ENCODE measurements at places on chromosomes 11 and 22. TPM values are rescaled to one million over a fixed set of nuclear protein-coding genes. Genes with fewer than 3 reads are reported as not detected.

GRCh38 chr22:25749420-25750169 lies 7.6 kb downstream of the MYO18B start:
- peak; percentile 76 for DNase-seq

DNA sequence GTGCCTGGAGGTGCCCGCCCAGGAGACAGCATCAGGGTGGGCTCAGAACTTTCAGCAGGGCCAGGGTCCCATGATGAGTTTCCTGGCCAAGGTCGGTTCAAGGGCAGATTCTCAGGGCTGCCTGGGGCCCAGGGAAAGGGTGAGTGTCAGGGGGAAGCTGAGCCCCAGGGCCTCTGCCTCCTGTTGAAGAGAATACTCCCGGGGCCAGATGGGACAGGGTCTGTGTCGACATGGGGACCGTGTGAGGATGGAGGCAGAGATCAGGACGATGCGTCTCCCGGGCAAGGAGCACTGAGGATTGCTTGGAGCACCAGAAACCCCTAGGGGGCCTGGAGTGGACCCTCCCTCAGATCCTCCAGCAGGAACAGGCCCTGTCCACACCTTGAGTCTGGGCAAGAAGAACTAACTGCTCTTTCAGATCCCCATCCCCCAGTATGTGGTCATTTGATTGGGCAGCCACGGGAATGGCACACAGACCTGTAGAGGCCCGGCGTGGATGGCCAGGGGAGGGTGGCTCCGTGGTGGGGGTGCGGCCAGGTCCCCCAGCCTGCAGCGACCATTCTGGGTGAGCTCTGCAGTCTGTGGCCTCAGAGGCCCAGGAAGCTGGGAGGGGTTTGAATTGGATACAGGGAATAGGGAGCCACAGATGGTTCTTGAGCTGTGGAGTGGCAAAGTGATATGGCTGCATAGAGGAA lies 1078.7 kb downstream of the BRD1 start:
- DNase-seq = no peak

DNA sequence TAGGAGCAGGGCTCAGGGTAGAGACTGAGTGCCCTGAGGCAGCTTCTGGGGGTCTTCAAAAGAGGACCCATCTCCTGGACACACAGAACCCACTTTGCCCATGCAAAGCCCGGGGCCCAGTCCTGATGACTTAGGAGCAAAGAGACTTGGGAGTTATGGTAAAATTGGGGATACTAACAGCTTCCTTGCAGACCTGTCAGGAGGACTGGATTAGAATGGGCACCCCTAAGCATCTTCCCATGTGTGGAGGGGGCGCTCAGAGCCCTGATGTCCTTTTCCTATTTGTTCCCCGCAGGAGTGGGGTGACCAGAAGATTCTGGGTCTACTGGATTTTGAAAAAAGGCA lies 100.0 kb downstream of the WNT7B start:
- DNase-seq = no peak

- no peak for DNase-seq
Measured at GRCh38 chr22:37406441-37407235, 20.6 kb downstream of the ELFN2 start.

DNA sequence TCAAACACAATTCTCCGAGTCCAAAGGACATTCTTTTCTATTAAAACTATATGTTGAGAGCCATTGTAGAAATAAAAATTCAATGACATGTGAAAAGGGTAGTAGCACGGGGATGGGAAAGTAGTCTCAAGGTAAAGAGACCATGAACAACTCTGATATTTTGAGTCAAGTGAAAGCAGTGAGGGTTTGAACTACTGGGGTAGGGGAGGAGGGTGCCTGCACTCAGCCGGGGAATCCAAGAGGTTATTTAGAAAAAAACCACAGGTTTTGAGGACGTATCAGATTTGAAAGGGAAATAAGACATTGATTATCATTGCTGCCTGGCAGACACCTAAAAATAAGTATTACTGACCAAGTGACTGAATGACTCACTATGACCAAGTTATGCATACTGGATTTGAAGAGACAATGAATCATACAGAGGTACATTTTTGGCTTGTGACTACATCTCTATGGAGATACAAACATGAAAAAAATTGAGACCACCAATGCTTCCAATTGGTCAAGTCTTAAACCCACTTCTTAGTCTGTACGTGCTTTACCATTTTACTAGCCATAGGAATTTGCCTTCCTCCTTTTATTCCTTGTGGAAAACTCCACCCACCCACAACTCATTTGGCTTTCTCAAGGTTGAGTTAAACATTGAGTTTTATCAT lies 2.2 kb upstream of the OR52H1 start:
- DNase-seq = no peak

GRCh38 chr11:70290361-70291065 lies 20.0 kb downstream of the PPFIA1 start:
- DNase-seq = no peak

GRCh38 chr11:28887681-28888080 lies 779.5 kb downstream of the METTL15 start:
- no peak for DNase-seq

- no peak for DNase-seq
Measured at GRCh38 chr11:134048028-134048427, 20.8 kb upstream of the JAM3 start.

DNA sequence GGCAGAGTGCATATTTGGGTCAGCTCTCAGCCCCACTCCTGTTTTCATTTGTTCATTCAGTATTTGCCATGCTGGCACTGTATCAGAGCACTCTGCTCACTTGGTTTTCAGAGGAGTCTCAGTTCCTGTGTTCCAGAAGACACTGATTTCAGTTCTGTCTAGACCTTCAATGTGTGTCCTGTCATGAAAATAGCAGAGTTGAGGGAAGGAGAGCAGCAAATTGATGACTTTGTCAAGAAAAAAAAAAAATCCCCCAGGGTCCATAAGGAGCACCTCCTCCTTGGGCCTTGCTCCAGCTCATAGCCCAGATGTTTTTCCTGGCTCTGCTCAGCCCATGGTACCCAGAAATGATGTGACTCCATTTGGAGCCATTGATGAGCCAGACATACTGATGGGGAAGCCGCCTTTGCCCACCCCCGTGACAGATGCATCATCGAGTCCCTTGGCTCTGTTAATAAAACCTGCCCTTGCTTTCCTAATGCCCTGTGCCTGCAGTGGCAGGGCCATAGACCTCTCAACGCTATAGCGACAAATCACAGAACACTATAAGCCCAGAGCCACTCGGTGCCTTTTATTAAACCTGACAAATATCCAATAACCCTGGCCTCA lies 107.0 kb downstream of the PKNOX2 start:
- DNase-seq = no peak

- DNase-seq = no peak
Measured at GRCh38 chr11:1160231-1161101, 2.7 kb downstream of the MUC5AC start.

DNA sequence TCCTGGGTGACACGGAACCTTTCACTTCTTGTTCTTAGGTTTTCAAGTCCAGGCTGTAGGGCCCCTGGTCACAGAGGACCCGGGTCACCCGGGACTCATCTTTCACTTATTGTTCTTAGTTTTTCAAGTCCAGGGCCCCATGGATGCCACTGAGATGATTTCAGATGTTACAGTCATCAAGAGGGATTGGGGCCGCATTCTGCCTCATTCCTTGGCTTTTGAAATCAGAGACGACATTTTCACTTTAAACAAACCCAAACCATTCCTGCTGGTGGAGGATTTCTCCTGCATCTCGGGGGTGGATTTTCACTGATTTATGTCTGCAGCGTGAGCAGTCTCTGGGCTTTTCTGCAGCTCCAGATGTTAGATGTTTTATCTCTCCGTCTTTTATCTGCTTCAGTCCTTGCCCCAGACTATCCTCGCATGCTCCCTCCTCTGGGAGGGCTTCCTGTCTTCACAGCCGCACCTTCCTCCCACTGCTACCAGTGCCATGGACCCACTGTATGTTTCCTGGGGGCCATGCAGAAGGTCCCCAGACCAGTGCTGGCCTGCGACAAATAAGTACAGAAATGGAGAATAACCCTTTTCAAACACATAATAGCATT lies 27.4 kb downstream of the FBLN1 start:
- DNase-seq = no peak

GRCh38 chr22:24355574-24355973 lies 71.8 kb upstream of the ADORA2A start:
- no peak for DNase-seq

DNA sequence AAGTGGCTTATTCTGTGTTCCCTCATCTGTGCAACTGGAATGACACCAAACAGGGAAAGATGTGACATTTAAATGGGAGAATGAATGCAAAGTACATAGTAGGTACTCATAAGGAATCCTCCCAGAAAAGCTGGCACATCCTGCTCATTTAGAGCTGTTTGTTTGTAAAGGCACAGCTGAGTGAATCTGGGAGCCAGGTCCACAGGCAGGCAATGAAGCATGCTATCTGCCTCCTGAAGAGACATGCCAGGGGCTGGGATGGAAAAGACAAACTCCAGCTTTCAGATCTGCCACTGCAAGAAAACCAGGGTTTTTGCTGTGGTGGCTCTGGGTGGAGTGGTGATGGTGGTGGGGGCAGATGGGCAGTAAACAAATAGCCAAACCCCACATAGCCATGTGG lies 150.1 kb downstream of the TENM4 start:
- DNase-seq = no peak

DNA sequence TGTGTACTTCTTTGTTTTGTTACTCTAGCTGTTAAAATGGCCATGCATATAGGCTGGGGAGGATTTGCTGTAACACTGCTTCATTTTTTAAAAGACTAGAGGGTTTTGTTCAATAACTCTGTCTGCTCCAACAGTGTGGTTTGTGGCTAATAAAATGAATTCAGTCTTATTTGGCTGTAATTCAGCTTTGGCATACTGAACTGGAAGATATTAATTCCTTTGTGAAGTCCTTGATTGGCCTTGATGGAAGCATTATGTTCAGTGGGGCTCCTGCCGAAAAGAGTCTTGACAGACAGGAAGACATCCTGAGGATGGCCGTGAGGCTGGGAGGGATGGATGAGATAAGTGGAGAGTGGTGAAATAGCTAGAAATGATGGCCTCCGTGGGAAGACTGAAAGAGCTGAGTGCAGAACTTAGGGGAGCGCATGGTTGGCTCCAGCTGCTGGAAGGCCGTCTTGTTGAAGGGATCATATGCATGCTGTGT lies 44.8 kb upstream of the MYO18B start:
- no peak for DNase-seq

GRCh38 chr11:45095691-45096010 lies 50.8 kb upstream of the PRDM11 start:
- DNase-seq = no peak

- DNase-seq = no peak
Measured at GRCh38 chr11:10800292-10800691, 8.4 kb downstream of the EIF4G2 start.

DNA sequence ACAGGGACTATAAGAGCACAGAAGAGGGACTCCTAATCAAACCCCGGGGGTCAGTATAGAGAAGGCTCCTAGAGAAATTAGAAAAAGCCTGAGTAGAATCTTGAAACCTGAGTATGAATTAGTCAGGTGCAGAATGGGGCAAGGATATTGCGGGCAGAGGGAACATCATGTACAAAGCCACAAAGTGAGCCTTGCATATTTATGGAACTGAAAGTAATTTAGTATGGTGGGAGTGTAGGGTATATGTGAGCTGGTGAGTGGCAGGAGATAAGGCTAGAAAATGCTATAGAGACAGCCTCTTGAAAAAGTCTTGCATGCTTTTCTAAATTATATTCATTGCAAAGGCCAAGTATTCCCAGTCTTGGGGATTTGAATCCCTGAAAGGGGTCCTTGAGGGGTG lies 93.7 kb downstream of the STIM1 start:
- peak; percentile 54 for DNase-seq

GRCh38 chr11:11390068-11390771 lies 37.2 kb upstream of the CSNK2A3 start:
- no peak for DNase-seq

The TTC36 gene
- total RNA-seq = 0.55 TPM

The OVOL1 gene
- not detected for total RNA-seq

The UPB1 gene
- 0.33 TPM for total RNA-seq

The P4HA3 gene
- total RNA-seq = not detected

The EXT2 gene
- total RNA-seq = 24.5 TPM

The CHST1 gene
- total RNA-seq = not detected

The FGF3 gene
- total RNA-seq = not detected

The GGTLC2 gene
- total RNA-seq = not detected
